Dermis microvascular lymphatic vessel endothelial cell (primary cell): ENCODE measurements at places on chromosomes 6 and 20.
A peak's percentile ranks its signal among the peaks of the same experiment; 100 is the strongest.

DNA sequence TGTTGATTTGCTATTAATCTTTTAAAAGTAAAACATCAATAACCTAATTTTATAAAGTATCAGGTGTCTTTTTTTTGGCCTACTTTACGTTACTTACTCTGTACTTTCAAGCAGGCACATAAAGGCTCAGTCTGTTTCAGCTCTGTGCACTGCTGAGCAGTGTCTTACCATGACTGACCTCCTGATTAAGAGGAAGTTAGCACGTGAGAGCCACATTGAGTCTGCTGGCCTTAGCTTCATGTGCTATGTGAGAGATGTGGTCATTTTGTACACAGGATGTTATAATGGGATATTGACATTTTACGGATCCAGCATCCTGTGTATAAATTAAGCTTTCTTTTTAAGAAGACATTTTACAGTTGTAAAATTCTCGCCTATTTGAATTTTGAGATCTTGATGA, 31.9 kb downstream of the ARID1B start:
- peak; percentile 67 for DNase-seq

DNA sequence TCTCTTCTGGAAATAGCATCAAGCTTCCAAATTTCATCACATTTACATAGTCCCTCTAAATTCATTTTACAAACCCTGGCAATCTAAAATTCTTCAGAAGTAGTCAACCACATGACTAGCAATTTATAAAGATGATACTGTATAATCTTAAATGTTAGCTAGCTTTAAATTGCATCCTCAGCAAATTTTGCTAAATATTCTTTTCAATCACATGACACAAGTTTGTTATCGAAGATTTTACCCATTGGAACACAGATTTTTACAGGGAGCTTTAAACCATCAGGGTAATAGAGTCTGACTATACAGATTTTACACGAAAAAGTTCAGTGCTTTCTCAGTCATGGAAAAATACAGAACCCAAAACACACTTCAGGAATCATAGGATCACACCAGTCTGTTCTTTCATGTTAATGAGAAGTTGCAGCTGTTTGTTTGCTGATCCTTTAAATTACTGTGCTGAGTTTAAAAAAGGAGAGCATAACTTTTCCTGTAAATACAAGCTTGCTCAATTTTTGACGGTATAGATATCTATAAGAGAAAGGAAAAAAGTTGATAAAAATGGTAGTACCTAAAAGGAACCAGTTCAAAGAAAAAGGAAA, 445.8 kb upstream of the ADGRB3 start:
- no peak for DNase-seq

DNA sequence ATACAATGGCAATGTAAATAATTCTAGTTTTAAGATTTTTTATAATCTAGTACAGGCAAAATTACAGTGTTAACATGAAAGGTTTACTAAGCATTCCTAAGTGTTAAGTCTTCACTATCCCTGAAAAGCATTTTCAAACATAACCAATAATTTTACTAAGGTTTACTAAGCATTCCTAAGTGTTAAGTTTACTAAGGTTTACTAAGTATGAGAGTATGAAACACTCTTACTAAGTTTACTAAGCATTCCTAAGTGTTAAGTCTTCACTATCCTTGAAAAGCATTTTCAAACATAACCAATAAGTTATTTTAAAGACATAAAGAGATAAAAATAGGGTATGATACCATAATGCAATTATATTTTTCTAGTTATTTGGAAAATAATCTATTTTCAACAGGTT, 82.6 kb downstream of the PRSS35 start:
- DNase-seq, result no peak

GRCh38 chr20:20360464-20360863, 7.4 kb upstream of the INSM1 start:
- peak; percentile 59 for DNase-seq

DNA sequence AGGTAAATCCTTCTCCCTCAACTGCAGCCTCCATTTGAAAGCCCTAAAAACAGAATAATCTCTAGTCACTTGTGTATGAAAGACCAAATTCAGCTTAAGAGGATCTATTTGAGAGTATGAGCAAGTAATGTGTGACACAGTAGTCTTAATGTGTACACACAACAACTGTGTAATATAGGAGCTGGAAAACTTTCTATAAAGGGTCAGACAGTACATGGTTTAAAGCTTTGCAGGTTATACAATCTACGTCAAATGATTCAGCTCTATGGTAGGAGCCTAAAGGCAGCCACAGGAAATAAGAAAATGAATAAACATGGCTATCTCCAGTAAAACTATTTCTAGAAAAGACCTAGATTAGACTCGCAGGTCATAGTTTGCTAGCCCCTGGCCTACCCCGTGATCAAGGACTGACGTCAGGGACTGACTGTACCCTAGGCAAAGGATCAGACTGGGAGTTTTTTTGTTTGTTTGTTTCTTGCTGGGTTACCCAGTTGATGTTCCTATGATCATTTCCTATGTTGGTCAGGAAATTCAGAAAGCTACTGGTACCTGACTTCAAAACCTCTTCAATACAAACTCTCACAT, 39.7 kb downstream of the BTBD9 start:
- DNase-seq, result peak; percentile 15

DNA sequence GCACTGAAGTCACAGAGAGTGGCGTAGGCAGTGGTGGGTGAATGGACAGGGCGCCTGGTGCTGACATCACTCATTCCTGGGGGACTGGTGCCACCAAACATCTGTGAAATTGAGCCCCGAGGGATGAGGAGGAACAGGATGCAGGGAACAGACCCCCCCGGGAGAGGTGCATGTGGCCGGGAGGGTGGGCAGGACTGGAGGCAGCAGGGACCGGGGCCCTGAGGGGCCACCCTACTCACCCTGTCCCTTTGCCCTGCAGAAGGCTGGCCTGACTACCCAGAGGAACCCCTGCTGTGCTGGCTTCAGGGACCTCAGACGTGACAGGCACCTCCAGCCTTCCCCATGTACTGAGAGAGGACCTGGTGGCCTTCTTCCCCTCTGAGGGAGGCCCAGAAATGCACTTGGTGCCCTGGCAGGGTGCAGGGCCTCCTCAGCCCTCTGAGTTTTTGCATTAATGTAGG, 25.1 kb downstream of the SYNDIG1 start:
- no peak for DNase-seq
